ENCODE measurements at places on chromosomes 6 and 20.

DNA sequence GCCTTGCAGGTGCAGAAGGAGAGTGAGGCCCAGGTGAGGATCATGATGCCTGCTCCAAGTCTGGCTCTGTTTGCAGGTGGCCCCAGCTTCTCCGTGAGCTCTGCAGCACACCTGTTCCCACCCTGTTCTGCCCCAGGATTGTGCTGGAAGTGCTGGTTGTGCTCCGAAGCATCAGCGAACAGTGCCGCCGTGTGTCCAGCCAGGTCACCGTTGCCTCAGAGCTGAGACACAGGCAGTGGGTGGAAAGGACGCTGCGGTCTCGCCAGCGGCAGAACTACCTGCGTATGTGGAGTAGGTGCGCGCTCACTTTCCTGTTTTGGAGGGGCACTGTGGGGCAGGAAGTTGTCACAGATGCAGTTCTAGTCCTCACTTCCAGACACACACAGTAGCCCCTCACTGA is 25.0 kb downstream of the ERMARD start:
- no peak for DNase-seq

- no peak for DNase-seq
These were observed 288.3 kb downstream of the NRN1 start for GRCh38 chr6:5718231-5718947.

DNA sequence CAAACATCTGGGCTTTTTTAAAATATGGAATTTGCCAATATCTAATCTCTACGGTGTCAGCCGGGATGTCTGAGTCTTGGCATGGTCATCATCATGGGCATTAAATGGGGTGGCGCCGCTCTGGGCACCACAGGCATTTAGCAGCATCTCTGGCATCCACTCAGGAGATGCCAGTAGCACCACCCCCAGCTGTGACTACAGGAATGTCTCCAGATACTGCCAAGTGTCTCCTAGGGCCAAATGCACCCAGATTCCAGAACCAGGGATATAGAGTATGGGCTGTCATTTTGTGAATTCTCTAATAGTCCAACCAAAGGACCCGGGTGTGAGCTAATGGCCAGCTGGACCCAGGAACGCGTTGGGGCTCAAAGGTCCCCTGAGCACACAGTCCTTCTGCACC is 361.0 kb downstream of the TAF4 start:
- no peak for DNase-seq

GRCh38 chr6:14312587-14312986 is 195.0 kb downstream of the CD83 start:
- DNase-seq: no peak

DNA sequence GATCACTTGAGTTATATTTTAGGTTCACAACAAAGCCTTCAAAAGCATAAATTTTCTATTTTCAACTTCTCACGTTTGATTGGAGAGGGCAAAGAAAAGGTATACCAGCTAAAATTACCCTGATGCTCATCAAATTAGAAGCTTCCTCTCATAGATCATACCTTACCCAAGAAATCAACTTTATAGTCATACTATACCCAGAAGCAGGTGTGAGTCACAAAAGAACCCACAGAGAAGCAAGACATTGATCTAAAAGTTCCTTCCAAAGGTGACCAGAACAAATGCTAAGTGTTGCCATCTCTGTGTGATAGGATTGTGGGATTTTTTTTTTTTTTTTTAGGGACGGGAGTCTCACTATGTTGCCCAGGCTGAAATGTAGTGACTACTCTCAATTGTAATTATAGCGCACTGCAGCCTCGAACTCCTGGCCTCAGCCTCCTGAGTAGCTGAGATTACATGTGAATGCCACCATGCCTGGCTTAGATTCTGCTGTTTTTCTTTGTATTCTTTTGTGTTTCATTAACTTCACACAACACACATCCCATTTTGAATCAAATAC is 3.3 kb downstream of the EIF2S2 start:
- no peak for DNase-seq

All from K562 (cell line).